ENCODE measurements at places on chromosomes 5 and 9.

DNA sequence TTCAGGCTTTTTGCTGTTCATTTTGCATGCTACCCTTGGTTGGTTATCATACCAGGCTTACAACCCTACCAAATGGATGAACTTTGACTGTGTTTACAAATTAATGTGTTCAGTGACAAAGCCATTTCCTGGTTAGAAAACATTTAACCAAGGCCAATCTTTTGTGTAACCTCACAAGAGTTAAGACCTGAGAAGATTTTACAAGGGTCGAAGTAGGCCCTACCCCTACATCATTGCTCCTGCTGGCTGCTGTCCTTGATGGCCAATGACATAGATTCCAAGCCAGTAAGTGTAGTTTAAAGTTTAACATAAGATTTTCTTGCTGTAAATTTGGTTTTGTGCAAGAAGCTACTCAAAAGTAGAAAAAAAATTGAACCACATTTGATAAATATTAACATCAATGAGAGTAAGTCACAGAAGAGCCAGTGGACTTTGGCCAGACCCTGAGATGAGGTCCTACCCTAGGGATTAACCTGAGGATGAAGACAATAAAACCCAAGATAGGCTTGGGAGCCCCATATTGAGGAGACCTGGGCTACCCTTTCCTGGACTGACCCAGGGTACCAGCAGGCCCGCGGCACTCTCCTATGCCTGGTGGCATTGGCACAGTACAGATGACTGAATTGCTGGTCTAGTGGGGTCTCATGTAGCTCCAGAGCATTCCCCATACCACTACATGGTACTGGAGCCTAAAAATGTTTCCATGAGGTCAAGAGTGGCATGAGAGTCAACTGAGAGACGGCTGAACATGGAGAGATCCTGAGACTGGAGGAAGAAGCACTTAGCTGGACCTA, 8.3 kb downstream of the C1QTNF3 start:
- DNase-seq, result no peak

DNA sequence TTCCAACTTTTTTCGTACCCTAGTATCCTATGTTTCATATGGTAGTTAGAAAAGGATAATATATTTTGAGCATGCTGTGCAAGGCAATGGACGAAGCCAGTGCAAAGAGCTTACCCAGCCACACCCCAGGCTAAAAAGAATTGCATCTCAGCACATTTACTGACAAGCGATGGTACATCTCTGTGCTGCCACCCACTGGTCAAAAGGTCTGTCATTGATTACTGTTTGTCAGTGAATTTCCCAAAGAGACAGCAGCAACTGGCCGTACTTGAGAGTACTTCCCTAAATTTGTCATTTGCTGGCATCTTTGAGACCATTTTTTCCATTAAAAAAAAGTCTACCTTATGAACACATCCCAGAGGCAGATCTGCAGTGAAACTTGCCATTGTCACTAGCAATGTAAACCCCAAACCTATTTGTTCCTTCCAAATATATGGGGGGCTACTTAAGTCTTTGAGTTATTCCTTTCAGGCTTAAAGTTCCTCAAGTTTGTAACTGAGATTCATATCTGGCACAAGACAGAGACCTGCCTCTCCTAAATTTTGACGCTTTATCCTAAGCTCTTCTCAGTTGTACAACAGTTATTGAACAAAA, 184.3 kb downstream of the CTNND2 start:
- DNase-seq, result no peak

- DNase-seq, result peak; percentile 89
These were observed 408.7 kb downstream of the ARHGEF28 start for GRCh38 chr5:74034733-74035132.

DNA sequence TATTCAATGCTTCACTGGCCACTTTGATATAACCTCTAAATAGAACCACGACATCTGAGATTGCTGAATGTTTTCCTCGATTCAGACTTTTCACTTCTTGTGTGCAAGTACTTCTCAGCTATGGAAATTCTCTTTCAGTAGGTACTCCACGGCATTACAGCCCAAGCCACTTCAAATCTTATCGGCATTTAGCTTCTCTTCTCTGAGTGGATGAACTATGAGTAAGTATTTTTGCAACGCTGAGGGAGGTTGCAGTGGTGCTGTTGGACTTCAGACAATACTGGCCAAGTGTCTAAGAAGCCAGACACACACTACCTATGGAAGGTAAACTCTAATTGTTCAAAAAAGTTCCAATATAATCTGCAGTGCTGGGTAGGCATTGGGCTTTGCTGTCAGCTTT, 60.1 kb downstream of the FBN2 start:
- DNase-seq, result no peak

DNA sequence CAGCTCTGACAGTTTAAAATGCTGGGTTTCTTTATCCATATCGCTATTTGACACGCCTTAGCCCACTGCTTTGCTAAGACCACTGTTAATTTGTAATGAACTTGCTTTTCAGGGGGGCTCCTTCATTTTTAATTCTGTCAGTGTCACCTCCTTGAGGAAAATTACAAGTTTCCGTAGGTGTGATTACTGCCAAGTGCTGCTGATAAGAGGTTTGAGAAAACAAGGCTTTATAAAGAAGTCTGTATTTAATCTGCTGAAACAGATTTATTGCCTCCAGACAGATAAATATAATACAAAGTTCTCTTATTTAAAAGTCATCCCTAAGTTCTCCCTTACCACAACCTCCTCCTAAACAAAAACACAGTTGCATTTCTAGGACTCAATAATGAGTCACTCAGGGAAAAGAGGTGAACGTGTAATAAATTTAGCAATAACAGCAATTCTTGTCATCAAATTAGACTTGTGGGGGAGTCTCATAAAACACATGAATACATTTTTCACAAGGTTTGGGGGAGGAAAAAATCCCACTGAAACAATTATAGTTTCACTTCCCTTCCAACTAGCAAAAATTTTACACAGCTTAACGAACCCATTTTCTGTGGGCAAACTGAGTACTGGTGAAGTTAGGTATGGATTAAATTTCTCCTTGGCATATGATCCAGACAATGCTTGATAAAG, 72.8 kb downstream of the MAPKAP1 start:
- no peak for DNase-seq

DNA sequence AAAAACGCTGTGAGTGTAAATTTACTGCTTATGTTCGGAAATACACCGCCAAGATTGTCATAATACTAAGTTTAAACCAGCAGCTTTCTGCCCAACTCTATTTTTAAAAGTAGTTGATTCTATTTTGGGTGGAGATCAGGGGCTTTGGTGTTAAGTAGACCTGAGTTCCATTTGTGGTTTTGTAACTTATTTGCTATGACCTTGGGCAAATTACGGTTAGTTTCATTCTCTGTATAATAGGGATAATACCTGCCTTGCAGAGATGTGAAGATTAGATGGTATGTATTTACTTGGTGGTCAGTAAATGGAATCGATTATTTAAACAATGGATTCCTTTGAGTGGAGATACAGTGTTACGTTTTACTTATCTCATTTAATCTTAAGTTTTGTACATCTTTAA, 1.6 kb downstream of the RAD23B start:
- no peak for DNase-seq

GRCh38 chr9:101027236-101027635, 1.3 kb upstream of the PLPPR1 start:
- DNase-seq, result no peak

DNA sequence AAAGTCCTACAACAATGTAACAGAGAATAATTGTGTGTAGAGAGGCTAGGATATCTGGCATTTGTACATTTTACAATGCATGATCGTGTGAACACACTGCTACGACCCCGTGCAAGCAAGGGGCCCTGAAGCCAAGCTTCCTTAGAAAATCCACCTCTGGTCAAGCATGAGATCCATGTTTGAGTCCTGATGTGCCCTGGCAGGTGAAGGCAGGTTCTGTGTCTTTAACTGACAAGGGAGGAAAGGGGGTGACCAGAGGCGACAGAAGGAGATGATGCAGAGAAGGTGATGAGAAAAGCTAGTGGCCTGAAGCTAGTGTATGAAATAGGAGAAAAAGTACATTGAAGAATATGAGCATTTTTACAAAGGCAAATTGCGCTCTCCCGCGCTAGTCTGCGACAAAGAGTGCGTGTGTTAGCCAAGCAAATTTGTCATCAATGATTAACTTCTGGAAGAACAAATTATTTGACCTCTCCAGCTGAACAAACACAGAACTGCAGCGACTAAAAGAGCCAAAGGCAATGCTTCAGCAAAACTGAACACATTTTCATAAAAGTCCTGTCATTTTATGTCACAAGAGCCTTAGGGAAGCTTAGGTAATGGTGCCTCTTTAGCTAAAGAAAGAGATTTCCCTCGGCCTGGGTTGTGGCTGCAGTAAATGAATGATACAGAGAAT, 101.7 kb upstream of the DAPK1 start:
- DNase-seq, result no peak

- DNase-seq, result no peak
These were observed 39.7 kb downstream of the EGFLAM start for GRCh38 chr5:38297830-38298608.

- no peak for DNase-seq
These were observed 108.3 kb upstream of the HMHB1 start for GRCh38 chr5:143703659-143704058.

DNA sequence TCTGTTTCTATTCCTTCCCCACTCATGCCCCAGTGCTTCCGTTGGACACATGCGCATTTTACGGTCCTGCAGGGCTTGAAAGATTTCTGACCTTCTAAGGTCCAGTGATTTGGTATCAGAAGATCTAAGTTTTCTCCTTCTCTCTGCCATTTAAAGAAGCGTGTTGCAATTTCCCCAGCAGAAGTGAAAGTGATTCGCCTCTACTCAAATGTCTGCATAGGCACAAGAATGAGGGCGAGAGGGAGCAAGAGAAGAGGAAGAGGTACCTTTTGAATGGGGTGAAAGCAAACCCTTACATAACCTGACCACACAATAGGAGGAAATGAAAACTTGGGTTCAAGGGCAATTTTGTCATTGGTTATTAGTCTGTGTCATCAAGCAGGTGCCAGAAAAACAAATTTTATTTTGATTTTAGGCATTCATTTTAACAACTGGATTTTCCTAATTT, 31.7 kb upstream of the NR3C1 start:
- DNase-seq, result peak; percentile 32

GRCh38 chr9:69571032-69571431, 101.1 kb downstream of the APBA1 start:
- no peak for DNase-seq

Measured in SJSA1 (cell line).